Stimulated activated CD4-positive, alpha-beta T cell treated with anti-CD3 and anti-CD28 coated beads, Interleukin-1b, Interleukin-23, amount 100 ng/mL, for 4 hours (primary cell): ENCODE measurements at places on chromosomes 1 and 21.

DNA sequence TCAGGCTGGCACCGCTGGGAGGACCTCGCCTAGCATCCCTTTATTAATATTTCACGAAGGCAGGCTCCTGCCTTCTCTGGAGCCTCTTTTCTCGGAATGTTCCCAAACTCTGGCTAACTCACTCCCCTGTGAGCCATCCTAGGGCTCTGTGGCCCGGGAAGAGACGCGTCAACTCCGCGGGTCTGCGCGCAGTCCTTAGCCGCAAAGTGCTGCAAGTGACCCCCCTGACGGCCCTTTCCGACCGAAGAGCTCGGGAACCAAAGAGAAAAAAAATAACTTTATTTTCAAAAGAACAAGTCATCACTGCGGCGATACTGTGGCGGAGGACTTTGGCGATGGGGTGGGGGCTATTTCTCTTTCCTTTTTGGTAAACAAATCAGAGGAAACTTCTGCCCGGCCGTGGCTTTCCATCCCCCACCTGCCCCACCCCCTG lies 14.6 kb downstream of the NR5A2 start:
- DNase-seq = no peak

- no peak for DNase-seq
Observed at GRCh38 chr1:46041551-46041950, 90.9 kb downstream of the PIK3R3 start.

DNA sequence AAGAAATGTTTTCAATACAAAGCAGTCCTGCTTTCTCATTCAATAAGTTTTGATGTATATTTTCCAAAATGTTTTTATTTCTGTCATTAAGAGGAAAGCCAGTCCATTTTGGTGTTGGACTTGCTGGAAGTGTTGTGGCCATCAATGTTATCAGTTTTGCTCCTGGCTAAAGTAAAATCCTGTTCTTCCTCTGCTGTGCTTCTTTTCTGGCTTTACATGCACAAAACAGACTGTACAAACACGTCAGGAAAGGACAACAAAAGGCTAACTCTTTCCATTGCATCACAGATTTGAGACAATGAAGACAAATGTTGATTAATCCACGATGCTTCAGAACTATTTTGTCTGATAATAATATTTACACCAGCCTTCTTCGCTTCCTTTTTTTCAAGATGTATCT lies 735.4 kb downstream of the LTN1 start:
- no peak for DNase-seq

- DNase-seq = no peak
Observed at GRCh38 chr1:96698342-96698983, 23.1 kb upstream of the PTBP2 start.

DNA sequence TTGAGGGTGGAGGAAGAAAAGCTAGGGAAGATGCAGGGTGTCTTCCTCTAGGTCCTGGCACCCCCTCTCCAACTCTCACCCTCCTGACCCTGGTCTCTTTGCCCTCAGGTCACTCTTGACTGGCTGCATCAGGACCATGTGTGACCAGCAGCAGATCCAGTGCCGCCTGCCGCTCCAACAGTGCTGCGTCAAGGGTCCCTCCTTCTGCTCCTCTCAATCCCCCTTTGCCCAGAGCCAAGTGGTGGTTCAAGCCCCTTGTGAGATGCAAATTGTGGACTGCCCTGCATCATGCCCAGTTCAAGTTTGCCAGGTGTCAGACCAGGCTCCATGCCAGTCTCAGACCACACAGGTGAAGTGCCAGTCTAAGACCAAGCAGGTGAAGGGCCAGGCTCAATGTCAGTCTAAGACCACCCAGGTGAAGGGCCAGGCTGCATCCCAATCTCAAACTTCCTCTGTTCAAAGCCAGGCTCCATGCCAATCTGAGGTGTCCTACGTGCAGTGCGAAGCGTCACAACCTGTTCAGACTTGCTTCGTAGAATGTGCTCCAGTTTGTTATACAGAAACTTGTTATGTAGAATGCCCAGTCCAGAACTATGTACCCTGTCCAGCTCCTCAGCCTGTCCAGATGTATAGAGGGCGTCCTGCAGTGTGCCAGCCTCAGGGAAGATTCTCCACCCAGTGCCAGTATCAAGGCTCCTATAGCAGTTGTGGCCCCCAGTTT lies 1.8 kb downstream of the KPRP start:
- DNase-seq = no peak

GRCh38 chr1:147762233-147763024 lies 2.0 kb upstream of the GJA5 start:
- no peak for DNase-seq

DNA sequence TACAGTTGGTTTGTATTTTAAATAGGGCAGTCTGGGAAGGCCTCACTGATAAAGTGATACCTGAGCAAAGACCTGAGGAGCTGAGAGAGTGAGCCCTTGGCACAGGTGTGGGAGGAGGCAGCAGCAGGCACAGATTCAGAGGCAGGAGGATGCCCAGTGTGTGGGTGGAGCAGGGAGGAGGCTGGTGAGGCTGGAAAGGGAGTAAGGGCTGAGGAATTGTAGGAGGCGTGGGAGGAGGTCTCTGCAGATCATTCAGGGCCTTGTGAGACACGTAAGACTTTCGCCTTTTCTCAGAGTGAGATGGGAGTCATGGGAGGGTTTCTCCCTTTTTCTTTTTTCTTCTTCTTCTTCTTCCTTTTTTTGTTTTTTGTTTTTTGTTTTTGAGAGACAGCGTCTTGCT lies 58.0 kb downstream of the RGL1 start:
- no peak for DNase-seq

- DNase-seq = no peak
Observed at GRCh38 chr1:59061876-59062275, 235.0 kb upstream of the FGGY start.

- DNase-seq = no peak
Observed at GRCh38 chr1:55070293-55071164, 31.2 kb downstream of the PCSK9 start.

DNA sequence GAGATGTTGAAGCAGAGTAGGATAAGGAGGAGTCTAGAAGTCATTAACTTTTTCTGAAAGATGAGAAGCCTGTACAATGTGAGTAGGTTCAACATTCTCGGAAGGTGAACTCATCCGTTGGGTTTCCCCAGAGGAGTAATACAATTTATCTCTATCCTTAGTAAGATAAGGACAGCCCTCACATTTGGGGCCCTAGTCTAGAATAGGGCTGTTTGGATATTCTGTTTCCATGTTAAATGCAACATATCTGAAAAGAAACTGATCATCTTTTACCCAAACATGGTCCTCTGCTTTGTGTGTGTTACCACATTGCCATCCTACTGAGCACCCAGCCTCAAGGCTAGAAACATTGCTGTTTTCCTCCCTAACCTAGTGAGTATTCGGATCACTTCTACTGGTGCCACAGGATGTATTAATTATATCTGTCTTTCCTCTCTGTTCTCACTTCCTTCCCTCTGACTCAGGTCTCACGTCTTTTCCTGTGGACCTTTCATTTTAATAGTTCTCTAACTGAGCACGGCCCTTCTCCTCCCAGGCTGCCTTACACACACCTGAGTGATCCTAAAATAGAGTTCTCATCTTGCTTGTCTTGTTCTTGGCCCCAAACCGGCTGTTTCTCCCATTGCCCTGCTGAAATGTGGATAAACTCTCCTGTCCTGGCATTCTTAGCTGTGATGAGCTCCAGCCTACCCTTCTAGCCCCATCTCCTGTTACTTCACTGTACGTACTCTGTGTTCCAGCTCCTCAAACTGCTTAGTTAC lies 91.7 kb downstream of the CDC14A start:
- no peak for DNase-seq

DNA sequence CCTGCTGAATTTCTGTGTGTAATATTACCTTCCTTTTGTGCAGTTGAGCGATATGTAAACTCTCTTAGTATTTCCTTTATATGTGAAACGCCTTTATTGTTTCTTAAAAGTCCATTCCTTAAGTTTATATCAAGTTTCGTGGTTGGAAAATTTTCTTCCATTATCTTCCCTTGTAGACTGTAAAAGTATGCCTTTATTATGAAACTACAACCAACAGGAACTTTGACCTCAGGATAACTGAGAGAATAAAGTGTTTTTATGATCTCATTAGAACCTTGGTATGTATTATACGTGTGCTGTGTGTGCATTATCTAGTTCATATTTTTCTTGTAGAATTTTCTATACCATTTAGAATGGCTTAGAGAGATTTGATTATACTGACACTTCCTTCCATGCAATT lies 3.1 kb upstream of the CDC14A start:
- DNase-seq = no peak

GRCh38 chr1:228445843-228446650 lies 29.4 kb upstream of the TRIM17 start:
- DNase-seq = no peak

- DNase-seq = no peak
Observed at GRCh38 chr1:66292944-66293343, 241.0 kb upstream of the SGIP1 start.

- no peak for DNase-seq
Observed at GRCh38 chr1:205496661-205497060, 7.8 kb upstream of the CDK18 start.

DNA sequence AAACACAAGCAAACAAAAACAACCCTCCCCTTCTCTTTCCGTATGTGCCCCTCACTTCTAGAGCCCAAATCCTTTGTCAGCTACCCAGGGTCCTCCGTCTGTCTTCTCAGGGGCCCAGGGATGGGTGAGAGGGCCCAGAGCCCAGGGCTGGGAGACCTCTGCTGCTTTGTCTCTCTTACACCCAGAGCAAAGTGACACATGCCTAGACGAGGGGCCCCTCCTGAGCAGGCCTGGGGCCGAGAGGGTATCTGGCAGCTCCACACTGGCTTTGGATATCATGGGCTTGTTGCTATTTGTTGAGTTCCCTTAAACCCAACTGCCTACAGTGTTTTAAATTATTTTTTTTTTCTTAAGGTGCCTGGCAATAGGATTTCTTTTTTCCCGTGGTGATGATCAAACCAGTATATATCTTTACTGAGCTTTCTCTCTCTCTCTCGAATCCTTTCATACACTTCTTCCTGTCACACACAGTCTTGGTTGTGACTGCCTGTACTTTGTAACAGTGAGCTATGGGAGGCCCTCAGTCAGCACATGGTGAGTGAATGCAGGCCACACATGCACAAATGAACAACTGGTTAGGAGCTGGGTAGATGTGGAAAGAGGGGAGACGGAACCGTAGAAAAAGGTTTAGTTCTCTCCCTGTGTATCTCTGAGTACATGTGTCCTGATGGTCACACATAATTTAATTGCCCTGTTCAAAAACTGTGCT lies 14.5 kb downstream of the RASSF5 start:
- DNase-seq = no peak

- no peak for DNase-seq
Observed at GRCh38 chr1:173423291-173423690, 53.8 kb upstream of the PRDX6 start.

DNA sequence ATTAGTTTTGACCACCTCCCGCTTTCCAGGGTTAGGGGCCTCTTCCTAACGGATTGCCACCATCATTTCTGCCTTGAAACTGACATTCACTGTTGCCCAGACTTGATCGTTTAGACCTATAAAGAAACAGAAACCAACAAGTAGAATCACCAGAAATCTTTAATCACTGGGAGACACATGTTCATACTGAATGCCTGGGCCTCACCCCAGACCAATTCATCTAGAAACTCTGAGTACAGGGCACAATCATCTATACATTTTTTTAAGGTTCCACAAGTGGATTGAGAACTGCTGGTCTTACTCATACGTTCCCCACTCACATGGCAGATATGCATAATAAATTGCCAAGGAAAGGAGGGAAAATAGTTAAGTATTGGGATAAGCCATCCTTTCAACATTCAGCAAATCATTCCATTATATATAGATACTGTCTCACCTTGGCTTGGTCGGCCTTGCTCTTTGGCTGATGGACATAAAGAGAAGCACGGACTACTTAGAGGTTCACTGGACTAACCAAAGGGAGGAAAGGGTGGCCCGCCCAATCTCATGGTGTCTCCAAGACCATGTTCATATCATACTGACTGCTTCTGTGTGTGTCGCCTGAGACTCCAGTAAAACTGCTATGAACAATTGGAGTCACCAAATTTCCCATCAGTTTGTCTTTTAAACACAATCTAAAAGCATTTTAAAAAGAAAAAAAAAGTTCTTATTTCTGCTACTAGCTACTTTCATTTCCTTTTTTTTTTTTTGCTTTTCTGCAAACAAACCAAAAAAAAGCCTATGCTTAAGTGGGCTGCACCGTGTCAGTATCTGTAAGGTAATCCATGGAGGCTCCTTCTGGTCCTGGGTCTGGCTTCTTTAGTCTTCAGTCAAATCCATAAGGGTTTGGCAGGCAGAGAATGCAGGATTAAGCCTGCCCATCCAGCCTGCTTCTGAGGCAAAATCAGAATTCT lies 9.4 kb upstream of the TARBP1 start:
- DNase-seq = no peak

DNA sequence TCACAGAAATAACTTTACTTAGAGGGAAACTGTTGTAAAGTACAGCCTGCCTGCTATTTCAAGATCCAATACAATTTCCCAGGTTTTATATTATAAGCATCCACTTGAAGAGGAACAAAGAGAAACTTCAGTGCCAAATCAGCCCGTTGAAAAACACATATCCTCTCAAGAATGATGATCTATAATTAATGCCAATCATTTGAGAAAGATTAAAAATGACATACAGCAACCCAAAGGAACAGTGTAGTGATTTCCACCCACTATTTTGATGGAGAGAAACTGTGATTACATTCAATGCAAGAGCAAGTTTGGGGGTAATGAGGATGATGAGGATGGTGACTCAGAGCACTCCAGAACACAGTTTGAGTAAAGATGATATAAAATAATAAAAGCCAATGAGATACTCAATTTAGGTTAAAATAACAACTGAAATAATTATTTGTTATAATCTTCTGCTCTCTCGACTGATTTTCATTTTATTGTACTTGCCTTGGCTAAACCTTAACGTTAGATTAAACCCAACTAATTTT lies 715.5 kb downstream of the NCAM2 start:
- DNase-seq = no peak
